CD4-positive, alpha-beta memory T cell (primary cell): ENCODE measurements at places on chromosomes 16 and 17. TPM values are rescaled to one million over a fixed set of nuclear protein-coding genes. Genes with fewer than 3 reads are reported as not detected.
A peak's percentile ranks its signal among the peaks of the same experiment; 100 is the strongest.

SMIM22 gene
- not detected for total RNA-seq

RRAD gene
- 0.58 TPM for total RNA-seq

GRCh38 chr16:54443352-54443751 lies 156.8 kb upstream of the IRX3 start:
- no peak for DNase-seq
- no peaks in the 10 kb centered on the region for H3K36me3 ChIP-seq
- H3K4me1 ChIP-seq: no peaks in the 10 kb centered on the region
- H3K27me3 ChIP-seq: no peaks in the 10 kb centered on the region
- no peak overlapping the region for H3K27ac ChIP-seq

DNA sequence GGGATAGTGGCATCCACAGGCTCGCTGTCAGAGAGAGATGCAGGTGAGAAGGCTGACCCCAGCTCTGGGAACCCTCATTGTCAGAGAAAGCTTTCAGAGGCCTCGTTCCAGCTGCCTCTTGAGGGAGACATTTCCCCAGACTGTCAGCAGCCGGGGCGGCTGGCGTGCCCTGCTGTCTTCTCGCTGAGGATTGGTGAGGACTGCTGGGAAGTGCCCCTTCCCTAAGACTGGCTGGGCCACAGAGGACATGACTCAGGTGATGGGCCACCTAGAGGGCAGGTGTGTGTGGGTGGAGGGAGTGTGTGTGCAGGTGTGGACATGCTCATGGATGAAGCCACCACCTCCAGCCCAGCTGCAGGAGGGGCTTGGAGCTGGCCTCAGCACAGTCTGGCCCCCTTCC lies 25.3 kb downstream of the SPACA3 start:
- H3K27me3 ChIP-seq: no peaks in the 10 kb centered on the region
- no peak for DNase-seq
- no peak overlapping the region for H3K4me3 ChIP-seq
- H3K4me1 ChIP-seq: no peaks in the 10 kb centered on the region

SSTR5 gene
- total RNA-seq: not detected

GRCh38 chr17:79415365-79415764 lies 195.5 kb downstream of the RBFOX3 start:
- H3K4me3 ChIP-seq: no peak overlapping the region
- H3K27ac ChIP-seq: no peak overlapping the region
- DNase-seq: no peak
- no peaks in the 10 kb centered on the region for H3K27me3 ChIP-seq
- no peaks in the 10 kb centered on the region for H3K36me3 ChIP-seq

- H3K36me3 ChIP-seq: peaks cover 6% of the 10 kb centered on the region
- H3K4me3 ChIP-seq: no peak overlapping the region
- H3K27ac ChIP-seq: no peak overlapping the region
- DNase-seq: no peak
- peaks cover 70% of the 10 kb centered on the region for H3K4me1 ChIP-seq
Observed at GRCh38 chr17:66312912-66313311, 10.5 kb downstream of the PRKCA start.

GOSR2 gene
- total RNA-seq: 89.9 TPM

SEZ6 gene
- not detected for total RNA-seq

DNA sequence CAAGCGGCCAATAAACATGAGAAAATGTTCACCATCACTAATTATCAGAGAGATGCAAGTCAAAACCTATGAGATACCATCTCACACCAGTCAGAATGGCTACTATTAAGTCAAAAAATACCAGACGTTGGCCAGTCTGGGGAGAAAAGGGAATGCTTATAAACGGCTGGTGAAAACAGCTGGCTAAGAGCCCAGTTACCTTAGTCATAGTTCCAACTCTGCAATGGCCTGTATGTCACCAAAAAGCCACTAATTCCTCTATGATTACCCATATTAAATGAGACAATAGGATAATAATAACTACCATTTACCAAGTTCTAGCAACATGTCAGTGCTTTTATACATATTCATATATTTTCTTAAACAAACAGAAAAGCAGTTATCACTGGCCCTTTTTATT lies 42.9 kb upstream of the CDRT4 start:
- no peak overlapping the region for H3K4me3 ChIP-seq
- no peaks in the 10 kb centered on the region for H3K4me1 ChIP-seq
- H3K36me3 ChIP-seq: no peaks in the 10 kb centered on the region
- no peaks in the 10 kb centered on the region for H3K27me3 ChIP-seq
- H3K27ac ChIP-seq: no peak overlapping the region
- no peak for DNase-seq

DNA sequence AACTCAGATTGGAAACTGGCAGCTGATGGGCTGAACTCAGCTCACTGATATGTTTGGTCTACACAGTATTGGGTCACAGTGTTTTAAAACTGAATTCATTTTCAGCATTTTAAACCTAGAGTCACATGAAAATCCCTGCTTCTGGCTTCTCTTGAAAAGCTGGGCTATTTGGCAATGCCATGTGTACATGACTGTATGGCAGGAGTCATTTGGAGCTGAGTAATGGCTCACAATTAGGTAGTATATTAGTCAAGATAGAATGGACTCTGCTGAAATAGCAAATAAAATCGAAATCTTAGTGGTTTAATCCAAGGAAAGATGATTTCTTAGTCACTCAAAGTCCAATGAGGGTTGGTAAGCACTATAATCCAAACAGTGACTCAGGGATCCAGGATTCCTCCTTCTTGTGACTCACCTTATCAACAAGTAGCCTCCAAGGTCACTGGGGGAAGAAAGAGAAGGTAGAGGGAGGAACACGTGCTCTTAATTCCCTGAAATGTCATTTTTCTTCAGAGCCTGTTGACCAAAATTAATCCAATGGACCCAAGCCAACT lies 13.9 kb upstream of the PMP22 start:
- H3K4me3 ChIP-seq: no peak overlapping the region
- H3K27me3 ChIP-seq: no peaks in the 10 kb centered on the region
- no peak for DNase-seq
- no peaks in the 10 kb centered on the region for H3K36me3 ChIP-seq
- no peaks in the 10 kb centered on the region for H3K4me1 ChIP-seq

- H3K27me3 ChIP-seq: no peaks in the 10 kb centered on the region
- DNase-seq: no peak
- no peak overlapping the region for H3K27ac ChIP-seq
- H3K4me1 ChIP-seq: no peaks in the 10 kb centered on the region
- H3K36me3 ChIP-seq: no peaks in the 10 kb centered on the region
Observed at GRCh38 chr17:14143688-14144087, 74.4 kb downstream of the COX10 start.

- H3K27me3 ChIP-seq: peaks cover 5% of the 10 kb centered on the region
- no peaks in the 10 kb centered on the region for H3K4me1 ChIP-seq
- no peak overlapping the region for H3K4me3 ChIP-seq
- no peaks in the 10 kb centered on the region for H3K36me3 ChIP-seq
Observed at GRCh38 chr17:44837196-44837595, 7.1 kb upstream of the GJC1 start.

TAC4 gene
- not detected for total RNA-seq

- DNase-seq: no peak
- no peaks in the 10 kb centered on the region for H3K36me3 ChIP-seq
- H3K27me3 ChIP-seq: no peaks in the 10 kb centered on the region
- no peak overlapping the region for H3K27ac ChIP-seq
- H3K4me3 ChIP-seq: no peak overlapping the region
Observed at GRCh38 chr16:65659758-65660157, 537.9 kb upstream of the CDH11 start.

DNA sequence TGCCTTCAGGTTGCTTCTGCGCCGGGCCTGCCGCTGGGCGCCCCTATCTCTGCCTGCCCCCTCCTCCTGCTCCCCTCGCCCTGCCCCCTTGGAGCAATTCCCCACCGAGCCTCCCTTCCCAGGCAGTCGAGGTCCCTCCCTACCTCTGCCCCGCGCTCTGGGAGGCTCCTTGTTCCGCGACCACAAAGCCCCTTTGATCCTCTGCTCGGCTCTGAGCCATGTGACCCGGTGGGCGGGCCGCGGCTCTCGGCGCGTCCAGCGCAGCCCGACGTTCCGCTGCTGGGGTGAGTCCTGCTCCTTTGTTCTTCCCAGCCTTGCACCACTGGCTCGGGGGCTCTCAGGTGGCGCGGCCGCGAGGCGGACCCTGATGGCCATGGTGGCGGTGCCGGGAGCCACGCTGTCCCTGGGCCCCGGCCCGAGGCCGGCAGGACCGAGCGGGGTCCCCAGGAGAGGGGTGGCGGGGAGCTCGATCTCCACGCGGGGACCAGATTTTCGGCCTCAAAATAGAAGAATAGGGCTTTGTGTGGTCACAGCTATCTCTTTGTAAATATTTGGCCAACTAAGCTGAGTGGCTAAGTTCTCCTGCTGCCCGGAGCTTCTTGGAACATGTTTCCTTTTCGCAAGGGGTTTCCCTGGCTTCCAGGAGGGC lies 310.6 kb downstream of the SEC14L1 start:
- H3K4me3 ChIP-seq: peak overlapping the region; percentile 96
- H3K27me3 ChIP-seq: no peaks in the 10 kb centered on the region
- peak overlapping the region; percentile 73 for H3K27ac ChIP-seq

PIRT gene
- total RNA-seq: not detected

RHOT2 gene
- total RNA-seq: 254 TPM

GRCh38 chr17:41773190-41773588 lies 13.3 kb downstream of the JUP start:
- no peaks in the 10 kb centered on the region for H3K4me1 ChIP-seq
- H3K27ac ChIP-seq: no peak overlapping the region
- no peak for DNase-seq
- no peak overlapping the region for H3K4me3 ChIP-seq

CRYM gene
- total RNA-seq: not detected

IGFALS gene
- total RNA-seq: 0.36 TPM

KRTAP4-6 gene
- not detected for total RNA-seq

DNA sequence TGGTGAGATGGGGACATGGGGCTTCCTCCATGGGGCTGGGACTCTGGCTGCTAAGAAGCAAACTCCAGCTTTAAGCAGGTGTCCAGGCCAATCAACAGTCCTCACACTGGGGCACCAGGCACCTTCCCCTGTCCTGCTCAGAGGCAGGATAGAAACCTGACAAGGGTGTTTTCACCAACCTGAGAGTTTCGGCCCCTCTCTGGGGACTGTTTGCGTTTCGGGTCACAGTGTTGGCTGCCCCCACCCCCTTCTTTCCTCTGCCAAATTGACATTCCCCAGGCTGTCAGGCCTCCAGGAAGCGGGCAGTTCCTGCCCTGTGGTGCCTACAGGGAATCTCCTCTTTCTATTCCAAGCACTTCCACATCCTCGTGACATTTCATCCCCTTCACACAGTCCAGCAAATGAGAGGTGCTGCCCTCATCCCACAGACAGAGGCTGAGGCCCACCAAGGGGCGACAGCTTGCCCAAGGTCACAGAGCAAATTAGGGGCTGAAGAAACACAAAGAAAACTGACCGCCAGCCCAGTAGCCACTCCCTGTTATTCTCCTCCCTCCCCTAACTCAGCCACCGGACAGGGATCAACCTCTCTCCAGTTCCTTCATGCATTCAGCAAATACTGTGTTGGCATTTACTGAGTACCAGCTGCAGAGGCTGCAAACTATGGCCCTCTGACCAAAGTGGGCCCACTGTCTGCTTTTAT lies 38.0 kb downstream of the MMP15 start:
- no peak overlapping the region for H3K4me3 ChIP-seq
- no peaks in the 10 kb centered on the region for H3K36me3 ChIP-seq
- H3K27ac ChIP-seq: no peak overlapping the region
- H3K4me1 ChIP-seq: no peaks in the 10 kb centered on the region
- no peak for DNase-seq
- no peaks in the 10 kb centered on the region for H3K27me3 ChIP-seq

DNA sequence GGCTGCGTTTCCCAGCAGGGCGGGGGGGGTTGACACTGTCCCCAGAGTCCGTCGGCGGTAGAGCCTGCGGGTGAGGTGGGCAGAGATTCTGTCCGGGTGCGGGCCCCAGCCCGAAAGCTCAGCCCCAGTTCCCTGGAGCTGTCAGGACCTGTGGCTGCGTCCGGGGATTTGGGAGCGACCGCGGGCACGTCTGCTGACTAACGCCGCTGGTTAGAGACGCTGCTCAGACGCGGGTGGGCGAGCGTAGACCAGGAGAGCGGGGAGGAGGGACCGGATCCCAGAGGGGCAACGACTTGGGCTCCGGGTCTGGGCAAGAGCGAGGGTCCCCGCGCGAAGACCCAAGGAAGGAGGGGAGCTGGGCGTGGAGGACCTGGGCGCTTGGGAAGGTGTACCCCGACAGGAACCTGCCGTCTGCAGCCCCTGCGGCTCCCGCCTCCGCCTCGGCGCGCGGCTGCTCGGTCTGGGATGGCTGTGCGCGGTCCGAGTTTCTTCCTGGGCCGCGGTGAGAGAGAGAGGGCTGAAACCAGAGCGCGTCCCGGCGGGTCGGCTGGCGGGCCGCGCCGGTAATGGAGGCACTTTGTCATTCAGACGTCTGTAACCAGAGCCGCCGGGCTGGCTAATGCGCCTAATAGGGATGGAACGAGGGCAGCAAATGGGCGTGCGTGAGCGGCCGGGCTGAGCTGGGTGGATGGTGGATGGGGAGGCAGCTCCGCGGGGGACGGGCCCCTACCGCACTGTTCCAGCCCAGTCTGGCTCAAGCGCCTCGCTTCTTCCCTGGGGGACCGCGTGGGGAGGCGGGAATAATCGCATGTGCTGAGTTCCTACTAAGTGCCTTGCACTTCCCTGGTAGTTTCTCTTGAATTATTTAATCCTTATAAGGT lies 2.3 kb downstream of the NGFR start:
- no peak overlapping the region for H3K27ac ChIP-seq
- H3K4me3 ChIP-seq: peak overlapping the region; percentile 76
- peaks cover 34% of the 10 kb centered on the region for H3K4me1 ChIP-seq
- DNase-seq: peak; percentile 10

- peak overlapping the region; percentile 98 for H3K27ac ChIP-seq
- H3K36me3 ChIP-seq: no peaks in the 10 kb centered on the region
- H3K4me1 ChIP-seq: peaks cover 56% of the 10 kb centered on the region
- peak; percentile 61 for DNase-seq
- H3K4me3 ChIP-seq: no peak overlapping the region
Observed at GRCh38 chr17:7836596-7837407, 2.8 kb downstream of the KDM6B start.

- H3K27me3 ChIP-seq: no peaks in the 10 kb centered on the region
- H3K36me3 ChIP-seq: peaks cover 4% of the 10 kb centered on the region
- no peaks in the 10 kb centered on the region for H3K4me1 ChIP-seq
- H3K4me3 ChIP-seq: no peak overlapping the region
Observed at GRCh38 chr17:82407255-82407654, 10.9 kb upstream of the HEXD start.

PLCD3 gene
- total RNA-seq: 6.0 TPM

- H3K27ac ChIP-seq: peak overlapping the region; percentile 24
- no peaks in the 10 kb centered on the region for H3K36me3 ChIP-seq
- H3K4me1 ChIP-seq: peaks cover 27% of the 10 kb centered on the region
- H3K27me3 ChIP-seq: no peaks in the 10 kb centered on the region
- H3K4me3 ChIP-seq: peak overlapping the region; percentile 3
- no peak for DNase-seq
Observed at GRCh38 chr17:73091770-73092522, 542 bp downstream of the SLC39A11 start.

ALOX12 gene
- not detected for total RNA-seq
